Esophagus squamous epithelium (tissue), 5 donors: ENCODE measurements at places on chromosomes 16 and 17.

- DNase-seq, result no peak
These were observed 13.0 kb downstream of the RIPOR1 start for GRCh38 chr16:67541391-67542263.

DNA sequence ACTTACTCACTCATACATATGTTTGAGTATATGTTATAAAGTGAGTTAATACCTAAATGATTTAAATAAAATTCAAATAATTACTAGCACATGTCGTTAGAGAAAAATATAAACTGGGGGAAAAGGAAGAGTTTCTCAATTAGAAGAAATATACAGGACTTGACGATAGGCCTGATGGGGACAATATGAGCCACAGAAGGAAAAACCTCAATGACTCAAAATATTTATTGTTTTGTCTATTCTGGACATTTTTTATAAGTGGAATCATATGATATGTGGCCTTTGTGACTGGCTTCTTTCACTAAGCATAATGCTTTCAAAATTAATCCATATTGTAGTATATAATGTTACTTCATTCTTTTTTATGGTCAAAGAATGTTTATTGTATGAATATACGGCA is 339.2 kb upstream of the PMFBP1 start:
- no peak for DNase-seq

- no peak for DNase-seq
These were observed 339.0 kb downstream of the SNX29 start for GRCh38 chr16:12315330-12316136.

DNA sequence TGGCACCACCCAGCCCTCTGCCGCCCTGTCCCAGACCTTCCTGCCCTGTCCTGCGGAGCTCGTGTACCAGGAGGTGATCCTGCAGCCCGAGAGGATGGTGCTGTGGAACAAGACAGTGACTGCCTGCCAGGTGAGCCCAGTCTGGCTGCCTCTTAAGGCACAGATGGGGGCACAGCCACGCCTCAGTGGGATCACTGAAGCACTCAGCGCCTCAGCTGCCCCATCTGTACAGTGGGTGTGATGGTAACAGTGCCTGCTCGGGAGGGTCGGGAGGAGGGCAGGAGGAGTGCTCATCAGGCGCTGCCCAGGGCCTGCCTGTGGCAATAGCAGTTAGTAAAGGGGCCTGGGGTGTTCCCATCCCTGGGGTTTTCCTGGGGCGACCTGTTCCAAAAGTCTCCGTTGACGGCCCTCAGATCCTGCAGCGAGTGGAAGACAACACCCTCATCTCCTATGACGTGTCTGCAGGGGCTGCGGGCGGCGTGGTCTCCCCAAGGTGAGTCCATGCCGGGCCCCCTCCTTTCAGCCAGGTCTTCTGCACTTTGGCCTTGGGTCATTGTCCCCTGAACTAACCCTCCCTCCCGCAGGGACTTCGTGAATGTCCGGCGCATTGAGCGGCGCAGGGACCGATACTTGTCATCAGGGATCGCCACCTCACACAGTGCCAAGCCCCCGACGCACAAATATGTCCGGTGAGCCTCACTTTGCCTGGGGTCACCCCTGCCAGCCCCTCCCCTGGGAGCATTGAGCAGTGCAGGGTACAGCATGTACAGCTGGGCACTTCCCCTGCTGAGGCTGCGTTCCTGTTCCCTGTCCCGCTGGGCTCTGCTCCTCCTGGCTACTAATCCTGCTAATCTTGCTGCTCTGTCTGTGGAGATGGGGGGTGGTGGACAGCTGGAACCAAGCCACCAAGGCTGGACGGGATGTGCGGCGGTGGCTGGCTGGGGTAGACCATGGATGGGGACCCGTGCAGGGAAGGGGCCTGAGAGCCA is 4.5 kb upstream of the TCAP start:
- no peak for DNase-seq
